Stimulated activated CD4-positive, alpha-beta T cell treated with anti-CD3 and anti-CD28 coated beads, Interleukin-15, amount 100 ng/mL, for 1 hour (primary cell): ENCODE measurements at places on chromosomes 6 and 20.

GRCh38 chr6:53527249-53527765, 17.6 kb downstream of the GCLC start:
- no peak for DNase-seq

DNA sequence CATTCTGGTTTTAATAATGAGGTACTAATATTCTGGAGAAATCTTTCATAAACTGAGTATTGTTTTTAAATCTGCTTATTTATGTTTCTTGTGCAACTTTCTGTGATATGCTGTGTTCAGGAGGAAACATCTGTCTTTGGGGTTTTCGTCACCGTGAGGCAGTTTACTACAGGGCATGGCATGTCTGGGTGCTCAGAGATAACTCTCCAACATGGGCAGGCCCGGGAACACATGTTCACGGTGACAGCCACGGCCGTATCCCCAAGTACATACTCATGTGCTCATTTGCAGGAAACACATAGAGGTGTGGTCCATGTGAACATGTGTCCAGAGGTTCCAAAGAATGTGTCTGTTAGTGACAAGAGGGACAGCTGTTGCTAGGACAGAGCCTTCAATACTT, 62.1 kb upstream of the CNKSR3 start:
- no peak for DNase-seq

DNA sequence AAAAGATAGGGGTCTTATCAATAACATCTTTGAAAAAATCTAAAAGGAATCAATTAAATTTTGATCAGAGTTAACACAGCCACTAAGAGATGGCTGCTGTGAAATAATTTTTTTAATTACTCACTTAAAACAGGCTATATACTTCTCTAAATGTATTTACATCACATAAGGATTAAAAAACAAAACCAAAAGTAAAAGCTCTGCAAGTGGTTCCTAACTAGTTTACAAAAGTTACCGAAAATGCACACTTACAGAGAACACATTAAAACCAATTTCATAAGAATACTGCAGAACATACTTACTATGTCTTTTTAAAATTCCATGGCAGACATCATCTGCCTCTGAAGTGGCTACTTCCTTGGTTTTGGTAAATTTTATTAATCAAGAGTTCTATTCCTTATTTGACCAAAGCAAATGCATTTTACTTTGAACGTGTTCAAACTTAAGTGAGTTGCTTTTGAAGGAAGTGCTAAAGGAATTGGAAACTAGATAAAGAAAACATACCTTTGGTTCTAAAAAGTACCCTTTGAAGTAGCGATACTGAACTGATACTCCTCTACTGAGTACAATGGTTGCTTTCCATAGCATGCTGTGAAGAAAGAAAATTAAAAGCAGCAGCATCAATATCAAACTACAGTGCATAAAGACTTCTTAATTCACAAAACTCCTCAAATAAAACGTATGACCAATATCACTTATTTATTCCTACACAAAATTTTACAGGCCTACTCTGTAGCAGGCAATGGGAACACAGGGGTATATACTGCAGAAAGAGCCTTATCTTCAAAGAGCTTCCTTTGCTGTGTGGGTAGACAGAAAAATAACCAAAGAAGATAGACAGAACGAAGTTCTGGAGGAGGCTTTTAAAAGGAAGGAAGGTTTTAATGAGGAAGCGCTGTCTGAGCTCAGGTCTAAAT, 157.1 kb upstream of the SHLD1 start:
- DNase-seq, result no peak

- DNase-seq, result no peak
These were observed 306.9 kb downstream of the DHX35 start for GRCh38 chr20:39268981-39269461.

- no peak for DNase-seq
These were observed 6.2 kb upstream of the CYP24A1 start for GRCh38 chr20:54179946-54180345.

- DNase-seq, result no peak
These were observed 175.1 kb downstream of the ARHGAP18 start for GRCh38 chr6:129534926-129535325.

DNA sequence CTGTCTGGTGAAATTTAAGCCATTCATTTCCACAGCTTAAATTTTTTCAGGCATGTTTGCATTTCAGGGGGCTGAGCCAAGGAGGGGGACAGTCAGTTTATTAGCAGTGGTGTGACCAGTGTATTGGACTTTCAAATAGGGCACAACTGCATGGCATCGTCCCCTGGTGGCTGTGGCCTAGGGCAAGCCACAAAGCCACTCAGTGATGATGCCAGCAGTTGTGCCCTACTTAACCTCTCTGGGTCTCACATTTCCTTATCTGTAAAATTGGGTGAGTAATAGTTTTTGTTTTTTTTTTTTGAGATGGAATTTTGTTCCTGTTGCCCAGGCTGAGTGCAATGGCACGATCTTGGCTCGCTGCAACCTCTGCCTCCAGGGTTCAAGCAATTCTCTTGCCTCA, 48.0 kb downstream of the CDC5L start:
- DNase-seq, result no peak

- DNase-seq, result no peak
These were observed 735.4 kb downstream of the CBLN4 start for GRCh38 chr20:55269913-55270312.
